Lower leg skin (tissue), 4 donors: ENCODE measurements at places on chromosomes 6 and 20. TPM values are rescaled to one million over a fixed set of nuclear protein-coding genes. Genes with fewer than 3 reads are reported as not detected.

GRCh38 chr6:118324116-118324515, 224.0 kb upstream of the PLN start:
- DNase-seq: no peak

IL17A gene
- total RNA-seq: not detected

- DNase-seq: no peak
Measured at GRCh38 chr6:161169696-161170095, 104.2 kb downstream of the AGPAT4 start.

DNA sequence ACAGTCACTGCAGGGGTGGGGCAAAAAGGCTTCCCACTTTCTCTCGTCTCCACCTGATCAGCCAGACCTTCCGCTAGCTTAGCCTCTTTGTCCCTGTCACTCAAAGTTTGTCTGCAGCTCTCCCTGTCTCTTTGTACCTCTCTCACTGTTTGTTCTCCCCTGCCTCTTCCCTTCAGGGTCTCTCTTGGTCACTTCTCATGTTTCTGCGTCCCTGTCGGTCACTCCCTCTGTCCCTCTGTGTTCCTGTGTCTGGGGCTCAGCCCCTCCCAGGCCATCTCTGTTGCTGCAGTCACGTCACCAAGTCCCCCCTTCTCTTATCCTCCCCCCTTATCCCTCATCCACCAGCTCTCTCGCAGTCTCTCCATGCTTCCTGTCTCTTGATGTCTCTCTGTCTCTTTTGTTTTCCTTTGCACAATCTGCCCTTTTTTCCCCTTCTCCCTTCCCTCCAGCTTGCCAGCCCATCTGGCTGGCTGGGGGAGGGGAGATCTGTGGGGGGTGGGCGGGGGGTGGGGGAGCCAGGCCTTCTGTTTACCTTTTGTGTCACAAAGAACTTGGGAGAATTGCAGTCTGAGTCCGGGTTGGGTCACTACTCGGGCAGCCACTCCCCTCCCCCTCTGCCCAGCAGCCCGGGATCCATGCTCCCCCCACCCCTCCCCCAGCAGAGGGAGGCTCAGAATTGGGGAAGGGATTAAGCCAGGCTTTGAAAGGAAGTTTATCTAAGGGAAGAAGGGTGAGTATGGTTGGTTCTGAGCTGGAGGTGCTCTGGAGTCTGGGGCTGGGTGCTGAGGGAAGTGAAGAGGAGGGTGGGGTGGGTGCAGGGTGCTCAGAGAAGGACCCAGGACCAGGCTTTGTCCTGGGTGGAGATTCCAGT, 32.3 kb downstream of the FOXP4 start:
- no peak for DNase-seq

- DNase-seq: no peak
Measured at GRCh38 chr20:20580139-20580538, 132.3 kb downstream of the RALGAPA2 start.

DNA sequence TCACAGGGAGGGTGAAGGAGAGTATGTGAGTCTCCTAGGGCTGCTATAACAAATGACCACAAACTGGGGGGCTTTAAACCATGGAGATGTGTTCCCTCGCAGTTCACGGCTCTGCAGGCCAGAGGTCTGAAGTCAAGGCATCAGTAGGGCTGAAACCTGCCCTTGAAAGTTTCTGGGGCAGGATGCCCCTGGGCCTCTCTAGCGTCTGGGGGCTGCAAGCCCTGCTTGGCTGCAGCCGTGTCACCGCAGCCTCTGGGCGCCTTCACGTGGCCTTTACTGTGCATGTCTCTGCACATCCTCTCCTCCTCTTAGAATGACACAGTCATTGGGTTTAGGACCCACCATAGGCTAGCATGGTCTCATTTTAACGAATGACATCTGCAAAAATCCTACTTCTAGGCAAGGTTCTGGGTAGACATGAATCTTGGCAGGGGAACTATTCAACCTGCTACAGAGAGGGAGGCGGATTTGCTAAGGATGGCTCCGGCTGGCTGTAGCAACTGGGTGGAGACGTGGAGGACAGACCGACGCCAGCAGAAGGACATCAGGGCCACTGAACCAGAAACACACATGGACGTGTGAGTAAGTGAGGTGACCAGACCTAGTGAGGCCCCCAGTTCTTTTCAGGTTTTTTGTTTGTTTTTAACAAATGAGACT, 58.6 kb downstream of the PHACTR3 start:
- no peak for DNase-seq
